ENCODE measurements at places on chromosomes 5 and 9.

DNA sequence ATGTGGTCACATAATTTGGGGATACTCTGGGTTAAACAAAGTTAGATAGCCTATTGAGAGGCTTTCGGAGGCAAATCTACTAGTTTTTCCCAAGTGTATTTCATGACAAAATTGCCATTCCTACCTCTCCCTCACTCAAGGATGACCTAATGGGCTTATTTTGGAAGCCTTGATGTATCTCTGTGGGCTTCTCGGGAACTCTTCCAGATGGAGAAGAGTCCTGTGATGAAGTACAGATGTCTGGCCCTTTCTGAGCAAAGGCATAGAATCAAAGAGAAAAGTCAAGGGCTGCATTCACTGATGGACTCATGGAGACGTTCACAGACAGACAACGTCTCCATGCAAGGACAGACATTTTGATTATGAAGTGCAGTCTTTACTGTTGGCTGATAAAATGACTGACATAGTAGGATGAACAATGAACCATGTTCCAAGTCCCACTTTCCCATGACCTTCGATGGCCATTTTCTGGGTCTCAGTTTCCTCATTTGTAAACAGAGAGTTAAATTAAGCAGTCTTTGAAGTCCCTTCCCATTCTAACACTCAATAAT lies 347.2 kb upstream of the CD180 start:
- DNase-seq: no peak

DNA sequence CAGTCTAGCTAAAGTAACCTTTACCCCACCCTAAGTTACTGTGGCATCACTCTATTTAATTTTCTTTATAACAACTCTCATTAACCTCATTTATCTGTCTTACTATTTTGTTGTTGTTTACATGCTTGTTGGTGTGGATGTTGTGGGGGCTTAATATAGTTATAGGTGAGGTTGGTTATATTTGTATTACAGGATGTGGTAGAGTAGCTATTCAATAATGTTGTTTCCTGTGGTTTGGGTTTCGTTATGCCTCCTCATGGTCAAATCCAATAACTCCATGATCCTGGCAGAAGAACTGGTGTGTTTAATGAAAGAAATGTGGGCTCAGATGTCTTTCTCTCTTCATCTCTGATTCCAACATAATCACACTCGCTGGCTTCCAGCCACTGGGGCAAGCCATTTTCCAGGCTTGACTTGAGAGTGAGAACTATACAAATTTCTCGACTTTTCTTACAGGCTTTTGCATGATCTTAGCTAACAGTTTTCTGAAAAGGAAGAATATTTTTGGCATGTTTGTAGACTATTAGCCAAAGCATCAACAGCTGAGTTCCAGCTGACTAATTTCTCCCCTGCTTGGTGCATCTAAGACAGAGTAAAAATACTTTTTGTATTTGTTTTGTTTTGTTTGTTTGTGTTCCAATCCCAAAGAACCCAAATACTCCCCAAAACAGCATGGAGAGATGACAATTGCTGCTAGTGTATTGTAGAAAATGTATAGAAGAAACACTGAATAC lies 303.7 kb upstream of the PAPPA start:
- DNase-seq: peak; percentile 39

DNA sequence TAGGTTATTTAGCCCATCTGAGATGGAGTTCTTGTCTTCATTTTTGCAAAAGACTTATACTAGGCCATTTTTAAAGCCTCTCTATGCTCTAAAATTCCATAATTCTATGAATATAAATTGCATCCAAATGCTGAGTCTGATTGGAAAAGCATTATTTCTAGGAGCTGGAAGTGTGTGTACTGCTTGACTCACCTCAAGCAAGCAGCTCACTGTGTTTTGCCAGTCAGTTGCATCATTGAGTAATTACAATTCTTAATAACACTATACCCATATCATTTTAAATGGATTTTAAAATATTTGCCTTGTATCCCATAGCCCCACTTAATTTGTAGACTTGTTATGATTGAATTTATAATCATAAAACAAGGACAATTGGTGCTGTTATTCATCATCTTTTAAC lies 161.0 kb downstream of the PAM start:
- no peak for DNase-seq

DNA sequence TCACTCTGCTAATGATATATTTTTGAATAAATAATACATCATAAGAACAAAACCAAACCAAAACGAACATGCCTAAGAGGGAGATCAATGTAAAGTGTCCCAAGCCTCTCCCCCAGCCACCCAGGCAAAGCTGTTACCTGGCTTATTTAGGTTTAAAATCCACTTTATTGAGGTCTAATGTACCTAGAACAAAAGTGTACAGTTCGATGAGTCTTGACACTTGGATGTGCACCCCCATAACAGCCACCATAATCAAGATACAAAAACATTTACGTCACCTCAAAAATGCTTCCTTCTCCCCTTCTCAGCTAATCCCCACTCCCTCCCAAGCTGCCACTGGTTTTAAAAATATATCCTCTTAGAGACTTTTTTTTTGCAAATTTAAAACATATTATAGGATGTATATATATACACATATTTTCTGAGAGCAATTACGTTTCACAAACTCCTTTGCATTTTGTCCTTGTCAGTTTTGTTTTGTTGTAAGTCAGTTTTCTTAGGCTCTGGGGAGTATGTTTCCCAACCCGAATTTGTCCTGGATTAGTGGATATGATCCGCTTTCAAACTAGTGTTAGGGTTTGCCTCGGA lies 8.3 kb upstream of the NKX2-5 start:
- no peak for DNase-seq

GRCh38 chr9:8408575-8409190 lies 609.1 kb upstream of the DMAC1 start:
- no peak for DNase-seq

DNA sequence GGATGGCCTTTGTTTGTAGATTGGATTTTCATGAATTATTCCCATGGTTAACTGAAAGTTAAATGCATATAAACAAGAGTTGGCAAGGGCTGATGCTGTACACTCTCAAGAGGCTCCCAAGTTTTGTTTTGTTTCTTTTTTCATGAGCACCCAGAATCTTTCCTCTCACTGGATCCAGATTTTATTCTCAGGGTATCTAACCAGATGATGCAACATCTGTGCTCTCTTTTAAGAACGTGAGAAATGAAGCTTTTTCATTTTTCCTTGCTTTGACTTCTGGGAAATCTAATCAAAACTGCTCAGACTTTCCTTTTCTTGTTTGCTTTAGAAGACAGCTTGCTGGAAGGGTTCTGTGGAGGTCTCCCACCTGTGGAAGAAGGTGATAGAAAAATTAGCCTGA lies 142.7 kb upstream of the SLC12A2 start:
- DNase-seq: no peak

DNA sequence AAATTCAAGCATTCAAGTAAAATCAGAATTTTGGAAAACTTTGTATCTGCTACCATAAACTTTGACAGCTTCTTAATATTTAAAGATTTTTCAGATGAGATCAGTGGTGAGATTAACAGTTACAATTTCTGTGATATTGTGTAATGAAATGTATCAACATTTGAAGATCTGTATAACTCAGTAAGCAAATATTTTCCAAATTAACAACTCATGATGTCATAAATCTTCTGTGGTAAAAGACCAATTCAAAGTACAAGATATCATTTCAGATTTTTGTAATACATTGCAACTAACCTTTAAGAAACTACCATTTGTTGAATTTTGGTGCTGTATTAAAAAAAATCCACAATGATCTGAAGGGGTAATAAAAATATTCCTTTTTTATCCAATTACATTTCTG lies 352.2 kb downstream of the KIAA0825 start:
- DNase-seq: no peak

GRCh38 chr5:81854915-81855314 lies 104.0 kb upstream of the SSBP2 start:
- DNase-seq: no peak

- no peak for DNase-seq
Observed at GRCh38 chr9:33178972-33179697, 12.0 kb upstream of the B4GALT1 start.

DNA sequence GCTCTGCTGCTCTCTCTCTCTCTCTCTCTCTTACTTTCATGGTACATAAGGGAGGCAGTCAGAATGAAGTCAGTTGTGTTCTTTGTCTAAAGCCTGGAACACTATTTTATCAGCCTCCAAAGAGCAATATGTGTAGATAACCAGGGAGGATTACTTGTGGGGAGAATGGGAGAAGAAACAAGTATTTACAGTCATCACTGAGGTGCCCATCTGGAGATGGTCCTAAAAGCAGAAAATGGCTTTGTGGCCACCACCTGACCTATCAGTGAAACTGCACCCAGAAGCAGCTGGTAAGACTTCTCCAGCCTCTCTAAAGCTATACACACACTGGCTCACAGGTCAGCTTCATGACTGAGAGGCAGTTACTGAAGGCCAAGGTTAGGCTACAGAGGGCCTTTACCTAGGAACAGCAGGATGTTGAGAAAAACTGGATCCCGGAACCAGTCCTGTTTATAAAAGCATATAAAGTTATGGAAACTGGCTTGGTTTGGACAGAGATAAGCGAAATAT lies 75.1 kb downstream of the MRPS27 start:
- DNase-seq: peak; percentile 74

DNA sequence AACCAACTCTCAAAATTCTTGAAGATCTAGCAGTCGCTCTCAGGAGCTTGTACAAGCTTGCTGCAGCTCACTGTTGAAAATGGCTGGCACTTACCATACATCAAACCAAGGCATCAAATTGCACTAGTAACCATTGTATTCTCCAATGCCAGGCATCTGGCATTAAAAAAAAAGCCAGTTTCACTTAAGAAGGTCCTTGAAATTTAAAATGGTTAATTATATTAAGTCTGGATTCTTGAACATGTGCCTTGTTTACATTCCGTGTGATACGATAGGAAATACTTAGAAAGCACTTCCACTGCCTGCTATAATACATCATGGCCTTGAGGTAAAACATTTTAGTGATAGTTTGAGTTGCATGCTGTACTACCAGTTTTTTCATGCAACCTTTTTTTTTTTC lies 300.7 kb downstream of the KDM4C start:
- no peak for DNase-seq
